Urinary bladder (tissue), 4 donors: ENCODE measurements at places on chromosomes 4 and X.

DNA sequence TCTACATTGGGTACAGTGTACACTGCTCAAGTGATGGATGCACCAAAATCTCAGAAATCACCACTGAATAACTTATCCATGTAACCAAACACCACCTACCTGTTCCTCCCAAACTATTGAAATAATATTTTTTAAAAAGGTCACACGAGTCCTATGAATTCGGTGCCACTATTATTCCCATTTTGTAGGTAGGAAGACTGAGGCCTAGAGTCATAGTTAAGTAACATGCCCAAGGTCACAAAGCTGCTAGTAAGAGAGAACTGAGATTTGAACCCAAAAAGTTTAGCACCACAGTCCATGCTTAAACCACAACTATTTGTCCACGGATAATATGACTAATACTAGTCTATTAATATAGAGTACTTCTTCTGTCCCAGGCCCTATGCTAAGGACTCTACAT lies 2.7 kb downstream of the ARHGEF6 start:
- no peak for DNase-seq

DNA sequence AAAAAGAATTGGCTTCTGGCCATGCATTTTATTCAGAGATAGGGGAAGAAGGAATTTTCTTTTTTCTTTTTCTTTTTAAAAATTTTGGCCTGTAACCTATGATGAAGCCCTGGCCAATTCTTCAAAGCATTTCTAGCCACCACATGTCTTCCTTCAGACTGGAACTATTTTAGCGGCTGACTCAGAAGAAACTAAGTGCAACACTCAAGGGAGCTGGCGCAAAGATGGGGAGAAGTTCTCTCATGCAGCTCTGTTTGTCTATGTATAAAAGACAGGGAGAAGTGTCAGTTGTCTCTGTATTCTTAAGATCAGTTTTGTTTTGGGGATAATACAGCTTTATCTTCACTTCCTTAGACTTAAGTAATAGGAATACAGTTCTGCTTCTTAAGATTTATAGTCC lies 46.1 kb downstream of the MBNL3 start:
- DNase-seq, result no peak

DNA sequence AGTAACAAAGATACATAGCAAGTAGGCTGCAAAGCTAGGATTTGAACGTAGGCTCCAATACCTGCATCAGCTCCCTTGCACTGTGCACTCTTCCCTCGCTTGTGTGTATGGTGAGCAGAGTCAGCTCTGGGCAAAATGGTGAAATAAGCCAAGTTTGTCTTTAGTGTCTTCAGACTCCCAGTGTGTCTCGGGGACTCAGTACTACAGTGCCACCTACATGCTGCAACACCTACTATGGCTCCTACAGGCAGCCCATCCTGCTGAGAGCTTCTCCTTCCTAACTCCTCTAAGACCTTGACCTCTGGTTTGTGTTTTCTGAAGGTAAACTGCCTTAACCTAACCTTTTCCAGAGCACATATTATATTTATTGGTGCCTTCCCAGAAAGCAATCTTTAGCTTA lies 42.5 kb downstream of the RTL9 start:
- DNase-seq, result no peak

DNA sequence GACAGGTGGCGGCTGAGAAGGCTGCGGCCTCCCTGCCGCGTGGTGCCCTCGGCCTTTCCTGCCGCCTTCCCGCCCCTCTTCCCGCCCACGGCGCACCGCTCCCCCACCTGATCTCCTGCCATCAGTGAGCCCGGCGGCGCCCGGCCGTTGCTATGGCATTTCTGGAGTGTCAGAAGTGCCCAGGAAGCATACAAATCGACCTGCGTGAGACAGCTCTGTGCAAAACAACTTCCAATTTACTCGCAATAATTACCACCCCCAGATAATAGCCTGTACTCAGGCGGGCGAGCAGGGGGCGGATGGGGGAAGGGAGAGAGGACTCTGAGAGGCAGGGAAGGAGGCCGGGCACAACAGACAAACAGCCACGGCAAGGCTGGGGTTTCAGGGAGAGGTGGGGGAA lies 16.6 kb upstream of the ERCC6L start:
- no peak for DNase-seq
